T-helper 9 cell (primary cell): ENCODE measurements at places on chromosomes 2 and 18.

DNA sequence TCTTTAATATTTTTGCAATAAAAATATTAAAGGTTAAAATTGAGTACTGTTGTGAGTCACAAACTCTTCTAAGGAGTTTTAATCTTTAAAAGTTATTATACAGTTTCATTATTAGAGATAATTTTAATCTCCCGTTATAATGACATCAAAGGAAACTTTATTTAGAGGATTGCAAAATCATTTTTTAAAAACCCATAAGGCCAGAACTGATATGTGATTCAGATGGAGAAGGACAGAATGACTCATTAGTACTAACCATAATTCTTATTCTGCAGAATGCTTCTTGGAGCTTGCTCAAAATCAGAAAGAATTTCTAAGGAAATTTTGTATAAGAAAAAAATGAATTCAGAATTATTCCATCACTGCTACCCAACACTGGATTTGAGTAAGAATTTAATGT, 12.5 kb upstream of the HNRNPLL start:
- no peak for DNase-seq

DNA sequence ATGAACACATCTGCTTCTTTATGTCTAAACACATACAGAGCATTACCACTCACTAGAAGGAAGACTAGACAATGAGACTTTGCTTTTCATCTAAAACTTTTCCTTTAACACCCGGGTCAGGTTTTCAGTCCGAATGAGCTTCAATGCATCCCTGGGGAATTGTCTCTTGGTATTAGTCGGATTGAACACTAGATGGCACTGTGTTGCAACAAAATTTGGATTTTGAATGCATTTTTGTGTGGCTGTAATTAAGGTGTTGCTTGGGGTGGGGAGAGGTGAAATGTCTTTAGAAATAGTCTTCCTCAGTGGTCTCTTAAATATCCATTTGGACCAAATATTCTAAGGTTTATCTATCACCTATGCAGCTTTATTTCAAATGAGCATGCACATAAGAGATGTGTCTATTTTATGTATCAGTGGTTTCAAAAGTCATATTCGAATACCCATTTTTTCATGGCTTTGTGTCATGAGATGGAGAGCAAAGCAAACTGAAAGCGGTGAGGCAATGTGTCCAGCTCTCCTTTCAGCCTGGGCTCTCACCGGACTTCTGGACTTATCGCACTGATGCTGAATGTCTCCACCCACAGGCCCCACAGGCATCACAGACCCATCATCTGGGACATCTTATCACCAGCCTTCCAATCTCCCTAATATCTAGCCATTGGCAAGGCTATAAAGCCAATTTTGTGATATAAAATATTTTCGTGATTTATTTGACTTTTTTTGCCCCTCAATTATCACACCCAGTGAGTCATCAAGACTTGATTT, 510.3 kb downstream of the RNF144A start:
- DNase-seq, result no peak

GRCh38 chr2:26564121-26564644, 77.0 kb downstream of the CIB4 start:
- no peak for DNase-seq

- no peak for DNase-seq
Observed at GRCh38 chr2:161036926-161037325, 123.3 kb upstream of the TANK start.

DNA sequence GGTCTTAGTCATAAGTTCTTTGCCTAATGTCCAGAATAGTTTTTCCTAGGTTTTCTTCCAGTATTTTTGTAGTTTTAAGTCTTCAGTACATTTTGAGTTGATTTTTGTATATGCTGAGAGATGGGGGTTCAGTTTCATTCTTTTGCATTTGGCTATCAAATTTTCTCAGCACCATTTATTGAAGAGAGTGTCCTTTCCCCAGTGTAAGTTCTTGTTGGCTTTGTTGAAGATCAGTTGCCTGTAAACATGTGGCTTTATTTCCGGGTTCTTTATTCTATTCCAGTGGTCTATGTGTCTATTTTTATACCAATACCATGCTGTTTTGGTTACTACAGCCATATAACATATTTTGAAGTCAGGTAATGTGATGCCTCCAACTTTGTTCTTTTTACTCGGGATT, 87.5 kb upstream of the MYCN start:
- no peak for DNase-seq

DNA sequence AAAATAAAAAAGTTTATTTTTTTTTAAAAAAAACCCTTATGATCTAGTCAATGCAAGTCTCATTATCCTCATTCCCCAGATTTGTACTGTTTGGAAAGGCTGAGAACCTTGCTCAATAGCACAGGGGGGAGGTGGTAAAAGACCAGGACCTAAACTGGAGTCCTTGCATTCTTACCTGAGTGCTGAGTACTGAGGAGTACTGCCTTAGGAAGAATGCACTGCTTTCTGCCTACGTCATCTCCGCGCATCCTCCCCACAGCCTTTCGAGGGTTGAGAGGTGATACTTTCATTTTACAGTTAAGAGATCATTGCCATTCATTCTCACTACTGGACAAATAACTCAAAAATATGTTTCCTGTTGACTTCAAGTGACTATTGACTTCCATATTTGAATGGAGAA, 73.8 kb downstream of the MAP3K20 start:
- DNase-seq, result peak; percentile 36

- DNase-seq, result no peak
Observed at GRCh38 chr2:215522237-215522636, 86.4 kb upstream of the FN1 start.

- no peak for DNase-seq
Observed at GRCh38 chr2:108637304-108637669, 82.0 kb upstream of the RANBP2 start.

- no peak for DNase-seq
Observed at GRCh38 chr2:241764275-241765241, 12.1 kb upstream of the GAL3ST2 start.

GRCh38 chr18:9429662-9429993, 45.7 kb upstream of the RALBP1 start:
- DNase-seq, result no peak

DNA sequence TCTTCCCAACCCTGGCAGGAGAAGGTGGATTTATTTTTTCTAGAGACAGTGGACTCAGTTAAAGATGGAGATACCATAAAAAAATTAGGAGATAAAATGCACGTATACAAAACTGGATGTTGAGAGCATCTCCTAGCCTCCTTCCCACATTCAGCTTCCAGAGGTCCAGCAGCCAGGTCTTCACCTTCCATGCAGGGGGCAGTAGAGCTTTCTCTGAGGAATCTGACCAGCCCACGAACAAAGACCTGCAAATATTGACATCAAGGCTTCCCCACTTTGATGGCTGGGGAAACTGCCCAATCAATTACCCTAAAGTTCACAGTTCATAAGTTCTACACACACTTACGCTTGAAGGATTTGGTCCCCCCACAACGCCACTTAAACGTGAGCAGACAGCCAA, 24.5 kb downstream of the AQP4 start:
- DNase-seq, result no peak

DNA sequence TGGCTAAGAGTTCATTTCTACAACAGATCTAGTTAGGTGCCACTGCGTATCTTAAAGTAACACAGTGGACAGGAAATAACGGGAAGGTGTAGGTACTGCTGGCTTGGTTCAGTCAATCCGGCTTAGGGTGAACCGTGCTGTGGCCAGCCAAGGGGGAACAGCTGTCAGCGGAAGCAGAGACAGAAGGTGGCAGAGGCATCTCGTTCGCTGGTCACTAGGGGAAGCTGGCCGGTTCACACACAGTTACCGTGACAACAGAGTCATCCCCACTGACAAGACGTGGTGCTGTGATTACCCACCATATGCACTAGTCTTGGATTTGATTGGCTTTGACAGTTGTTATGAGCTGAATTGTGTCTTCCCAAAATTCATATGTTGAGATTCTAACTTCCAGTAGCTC, 58.8 kb upstream of the HDAC4 start:
- no peak for DNase-seq

DNA sequence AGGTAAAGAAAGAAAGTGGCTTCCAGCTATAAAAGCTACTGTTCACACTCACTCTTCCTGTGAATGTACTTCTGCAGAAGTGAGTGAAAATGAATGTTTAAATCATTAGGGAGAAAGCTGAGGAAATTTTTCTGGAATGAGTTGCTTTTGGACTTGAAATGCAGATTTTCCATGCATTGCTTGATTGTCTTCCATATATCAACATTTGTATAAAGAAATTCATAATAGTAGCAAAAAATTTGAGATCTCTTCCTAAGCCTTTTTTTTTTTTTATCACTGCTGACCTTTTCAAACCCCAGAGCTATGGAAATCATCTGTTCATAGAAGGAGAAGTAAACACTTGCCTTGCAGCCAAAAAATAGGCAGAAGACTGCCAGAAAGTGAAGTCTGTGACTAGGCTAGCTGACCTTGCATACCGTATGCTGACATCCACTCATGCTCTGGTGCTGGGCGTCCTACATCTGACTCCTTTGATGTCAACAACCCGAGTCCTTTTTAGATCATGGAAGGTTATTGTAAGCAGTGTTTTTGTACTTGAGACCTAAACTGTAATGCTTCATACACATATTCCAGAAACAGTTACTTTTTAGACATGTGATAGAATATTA, 154.5 kb upstream of the RASGRP3 start:
- DNase-seq, result no peak

DNA sequence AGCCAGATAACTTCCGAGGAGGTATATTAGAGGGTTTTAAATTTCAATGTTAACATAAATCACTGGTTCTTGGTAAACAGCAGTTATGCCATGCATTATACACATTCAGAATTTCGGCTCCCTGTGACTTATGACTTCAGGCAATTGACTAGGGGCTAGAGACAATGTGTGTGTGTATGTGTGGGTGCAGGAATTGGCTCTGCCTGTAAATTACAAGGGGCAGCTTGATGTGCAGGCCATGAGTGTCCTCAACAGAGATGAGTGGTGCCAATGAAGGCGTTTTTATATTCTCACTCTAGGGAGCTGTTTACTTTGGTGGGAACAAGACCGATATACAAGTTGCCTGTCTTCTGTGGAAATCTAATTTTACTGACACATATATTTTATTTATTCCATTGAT, 161.6 kb downstream of the CSRNP3 start:
- DNase-seq, result no peak

DNA sequence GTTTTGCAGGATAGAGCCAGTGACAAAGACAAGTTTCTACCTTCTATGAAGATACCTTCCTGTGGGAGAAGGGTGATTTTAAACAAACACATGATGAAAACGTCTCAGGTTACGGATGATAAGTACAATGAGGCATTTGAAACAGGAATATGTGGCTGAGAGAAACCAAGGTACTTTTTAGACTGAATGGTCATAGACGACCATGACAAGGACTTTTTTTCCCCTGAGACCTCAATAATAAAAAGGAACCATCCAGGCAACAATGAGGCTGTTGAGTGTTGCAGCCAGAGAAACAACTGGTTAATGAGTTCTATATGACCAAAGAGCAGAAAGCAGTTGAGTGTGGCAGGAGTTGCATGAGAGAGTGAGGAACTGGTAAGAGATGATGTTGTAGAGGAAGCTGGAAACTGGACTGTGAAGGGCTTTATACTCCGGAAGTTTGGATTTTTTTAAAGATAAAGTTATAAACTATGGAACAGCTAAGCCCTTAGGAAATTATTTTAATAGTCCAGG, 306.1 kb upstream of the CYRIA start:
- no peak for DNase-seq

- no peak for DNase-seq
Observed at GRCh38 chr18:34978533-34978893, 62.7 kb upstream of the MAPRE2 start.

DNA sequence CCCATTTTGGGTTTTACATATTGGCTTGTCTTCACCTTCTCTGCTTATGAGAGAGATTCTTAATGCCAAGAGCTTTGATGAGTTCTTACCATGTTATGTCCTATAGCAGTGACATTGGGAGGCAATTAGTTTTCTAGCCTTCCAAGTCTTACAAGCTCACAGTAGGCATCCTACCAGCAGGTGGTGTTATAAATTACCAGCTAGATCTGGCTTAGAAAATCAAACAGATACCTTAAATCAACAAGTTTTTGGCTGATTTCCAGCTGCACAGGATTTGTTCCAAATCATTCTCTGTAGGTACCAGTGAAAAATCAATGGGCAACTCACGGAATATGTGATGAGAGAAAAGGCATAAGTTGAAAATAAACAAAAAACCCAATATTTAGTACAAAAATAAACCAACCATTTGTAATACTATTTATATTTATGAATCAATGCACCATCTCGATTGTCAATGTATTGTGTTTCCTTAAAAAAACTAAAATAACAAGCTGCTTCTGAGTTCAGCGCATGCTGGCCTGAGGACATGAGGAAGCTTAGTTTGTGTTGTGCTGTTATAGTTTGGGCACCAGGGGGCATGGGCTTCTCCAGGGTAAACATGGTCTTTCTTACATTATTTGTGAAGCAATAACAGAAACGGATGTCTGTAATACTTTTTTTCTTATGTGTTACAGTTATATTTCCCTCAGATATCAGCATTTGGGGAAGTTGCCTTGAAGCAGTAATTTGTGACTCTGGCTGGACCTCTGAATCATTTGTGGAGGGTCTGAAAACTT, 34.1 kb upstream of the NXPH2 start:
- no peak for DNase-seq

GRCh38 chr2:60226943-60227342, 326.5 kb downstream of the BCL11A start:
- DNase-seq, result no peak

DNA sequence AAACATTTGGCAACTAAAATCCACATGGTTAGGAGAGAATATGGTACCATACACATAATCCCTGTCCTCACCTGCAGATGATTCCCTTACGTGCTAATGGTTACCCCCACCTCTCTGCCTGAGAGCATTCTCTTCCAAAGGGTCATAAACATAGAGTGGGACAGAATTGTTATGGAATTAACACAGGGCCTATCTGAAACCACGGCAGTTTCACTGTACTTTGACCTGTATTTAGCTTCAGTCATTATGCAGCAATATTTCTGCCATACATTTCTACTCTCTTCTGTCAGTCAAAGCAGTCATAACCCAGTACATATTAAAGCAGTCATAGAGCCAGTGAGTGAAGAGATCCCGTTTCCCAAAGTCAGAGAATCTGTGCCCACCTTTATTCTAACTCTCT, 1128.9 kb upstream of the NXPH2 start:
- DNase-seq, result no peak

DNA sequence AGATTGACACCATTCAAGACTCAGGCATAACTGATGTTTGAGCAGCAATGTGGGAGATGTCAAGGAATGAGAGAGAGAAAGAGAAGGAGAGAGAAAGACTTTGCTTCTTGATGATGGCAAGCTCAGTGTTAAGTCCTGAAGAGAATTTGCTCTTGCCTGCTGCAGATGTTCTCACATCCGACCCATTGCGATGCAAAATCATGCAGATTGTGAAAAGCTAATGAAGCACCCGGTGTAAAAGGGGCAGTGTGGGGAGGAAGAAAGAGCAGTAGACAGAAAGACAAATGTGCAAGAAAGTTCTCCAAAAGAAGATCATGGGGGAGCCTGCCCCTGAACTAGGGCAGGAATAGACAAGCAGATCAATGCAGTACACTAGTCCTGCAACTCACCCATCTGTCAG, 57.7 kb downstream of the EMX1 start:
- no peak for DNase-seq

GRCh38 chr2:104664672-104665071, 189.2 kb upstream of the POU3F3 start:
- DNase-seq, result no peak
